Mucosa of gallbladder (tissue), 1 donor: ENCODE measurements at places on chromosomes 7 and 10. TPM values are rescaled to one million over a fixed set of nuclear protein-coding genes. Genes with fewer than 3 reads are reported as not detected.

DNA sequence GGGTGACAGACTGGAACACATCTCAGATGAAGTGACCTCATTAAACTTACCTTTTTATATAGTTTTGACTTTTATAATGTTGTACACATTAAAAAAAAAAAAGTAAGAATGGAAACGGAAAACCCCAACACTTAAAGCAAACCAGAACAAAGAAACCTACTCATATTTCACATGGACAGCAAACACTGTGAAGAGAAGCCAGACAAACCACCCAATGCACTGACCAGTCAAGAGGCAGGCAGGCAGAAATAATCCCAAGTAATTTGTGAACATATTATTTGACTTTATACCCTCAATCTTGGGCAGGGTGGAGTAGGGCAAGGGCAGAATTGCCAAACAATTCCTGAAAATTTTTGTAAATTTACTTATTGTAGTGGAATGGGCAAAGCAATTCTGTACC lies 39.8 kb downstream of the WAPL start:
- DNase-seq, result no peak

Gene CALCR
- total RNA-seq, result 0.17 TPM

DNA sequence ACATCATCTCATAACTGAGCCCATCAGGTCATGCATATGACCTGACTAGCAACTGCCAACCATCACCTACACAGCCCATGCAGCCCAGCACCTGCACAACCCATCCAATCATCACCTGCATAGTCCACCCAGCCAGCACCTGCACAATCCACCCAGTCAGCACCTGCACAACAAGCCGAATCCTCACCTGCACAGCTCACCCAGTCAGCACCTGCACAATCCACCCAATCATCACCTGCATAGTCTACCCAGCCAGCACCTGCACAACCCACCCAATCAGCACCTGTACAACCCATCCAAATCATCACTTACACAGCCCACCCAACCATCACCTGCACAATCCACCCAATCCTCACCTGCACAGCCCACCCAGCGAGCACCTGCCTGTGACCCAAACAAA lies 33.4 kb upstream of the WDFY4 start:
- no peak for DNase-seq

DNA sequence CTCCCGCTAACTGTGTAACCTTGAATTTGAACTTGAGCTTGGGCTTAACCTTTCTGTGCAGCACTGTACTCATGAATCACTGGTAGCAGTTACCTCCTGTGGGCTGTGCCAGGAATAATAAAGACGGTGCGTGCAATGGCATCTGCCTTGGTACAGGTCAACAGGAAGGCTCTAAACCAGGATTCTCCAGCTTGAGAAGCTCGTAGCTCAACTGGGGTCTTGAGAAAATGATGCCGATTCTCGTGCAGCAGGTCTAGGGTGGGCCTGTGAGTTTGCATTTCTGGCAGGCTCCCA lies 112.5 kb upstream of the ANLN start:
- DNase-seq, result peak; percentile 54

DNA sequence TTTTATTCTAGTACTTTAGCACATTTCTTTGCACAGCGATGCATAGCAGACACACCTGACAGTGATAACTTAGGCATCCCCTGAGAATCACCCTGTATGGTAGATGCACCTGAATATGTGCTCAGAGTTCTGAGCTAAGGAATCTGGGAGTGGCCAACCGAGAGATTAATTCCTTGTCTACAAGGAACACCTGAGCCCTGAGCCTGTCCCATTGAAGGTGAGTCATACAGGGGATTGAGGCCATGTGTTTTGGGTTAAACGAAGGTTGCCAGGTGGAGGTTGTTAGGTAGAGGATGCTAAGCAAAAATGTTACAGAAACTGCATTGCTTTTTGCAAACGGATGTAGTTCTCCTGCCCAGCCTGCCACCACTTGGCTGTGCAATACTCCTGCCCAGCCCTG lies 128.9 kb downstream of the AMPH start:
- no peak for DNase-seq

Gene SYT15B
- 0.23 TPM for total RNA-seq

- DNase-seq, result no peak
Measured at GRCh38 chr10:7085147-7085912, 325.5 kb downstream of the SFMBT2 start.

Gene AFAP1L2
- 6.3 TPM for total RNA-seq

GRCh38 chr10:105538874-105539273 lies 897.8 kb downstream of the SORCS3 start:
- no peak for DNase-seq

GRCh38 chr7:48894574-48894973 lies 29.8 kb upstream of the CDC14C start:
- DNase-seq, result no peak

Gene LFNG
- 31.3 TPM for total RNA-seq

GRCh38 chr10:42149027-42149700 lies 489.2 kb downstream of the ZNF33B start:
- DNase-seq, result no peak

Gene LMBR1
- 51.4 TPM for total RNA-seq

Gene MYOF
- 99.3 TPM for total RNA-seq

DNA sequence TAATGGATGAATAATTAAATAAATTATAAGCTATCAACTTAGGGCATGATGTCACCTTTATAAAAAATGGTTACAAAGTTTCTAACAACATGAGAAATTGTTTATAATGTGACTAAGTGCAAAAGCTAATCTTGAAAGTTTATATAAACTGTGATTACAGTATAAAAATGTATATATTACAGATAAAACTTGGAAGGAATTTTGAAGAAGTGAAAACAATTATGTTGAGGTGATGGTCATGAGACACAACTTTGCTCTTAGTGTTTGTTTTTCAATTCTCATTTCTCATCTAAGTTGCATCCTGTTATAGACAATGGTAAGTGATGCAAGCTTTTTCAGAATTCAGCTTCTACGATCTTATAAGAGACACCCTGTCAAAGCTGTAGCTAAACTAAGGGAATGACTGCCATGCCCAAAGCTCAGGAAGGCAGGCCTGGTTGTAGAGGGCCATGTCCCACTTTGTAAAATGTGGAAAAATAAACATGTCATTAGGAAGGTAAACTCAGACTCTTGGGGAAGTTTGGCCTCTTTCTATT lies 23.9 kb downstream of the MACC1 start:
- DNase-seq, result no peak

Gene MACC1
- 13.4 TPM for total RNA-seq

DNA sequence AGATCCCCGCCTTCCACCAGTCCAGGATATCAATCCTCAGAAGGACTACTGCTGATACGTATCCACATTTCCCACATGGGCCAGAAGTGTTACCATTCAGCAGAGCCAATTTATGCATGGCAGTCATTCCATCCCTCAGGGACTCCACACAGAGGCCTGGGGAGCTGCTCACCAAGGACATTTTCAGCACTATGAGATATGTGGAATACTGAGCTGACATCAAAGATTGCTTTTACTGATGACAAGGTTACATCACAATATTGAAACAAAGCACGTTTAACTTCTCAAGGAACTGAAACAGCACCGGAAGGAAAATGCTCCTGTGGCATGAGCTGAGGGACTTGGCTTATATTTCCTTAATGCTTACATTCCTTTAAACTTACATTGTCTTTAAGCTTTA lies 335.1 kb downstream of the BMPER start:
- DNase-seq, result no peak

Gene ZPBP
- total RNA-seq, result not detected

DNA sequence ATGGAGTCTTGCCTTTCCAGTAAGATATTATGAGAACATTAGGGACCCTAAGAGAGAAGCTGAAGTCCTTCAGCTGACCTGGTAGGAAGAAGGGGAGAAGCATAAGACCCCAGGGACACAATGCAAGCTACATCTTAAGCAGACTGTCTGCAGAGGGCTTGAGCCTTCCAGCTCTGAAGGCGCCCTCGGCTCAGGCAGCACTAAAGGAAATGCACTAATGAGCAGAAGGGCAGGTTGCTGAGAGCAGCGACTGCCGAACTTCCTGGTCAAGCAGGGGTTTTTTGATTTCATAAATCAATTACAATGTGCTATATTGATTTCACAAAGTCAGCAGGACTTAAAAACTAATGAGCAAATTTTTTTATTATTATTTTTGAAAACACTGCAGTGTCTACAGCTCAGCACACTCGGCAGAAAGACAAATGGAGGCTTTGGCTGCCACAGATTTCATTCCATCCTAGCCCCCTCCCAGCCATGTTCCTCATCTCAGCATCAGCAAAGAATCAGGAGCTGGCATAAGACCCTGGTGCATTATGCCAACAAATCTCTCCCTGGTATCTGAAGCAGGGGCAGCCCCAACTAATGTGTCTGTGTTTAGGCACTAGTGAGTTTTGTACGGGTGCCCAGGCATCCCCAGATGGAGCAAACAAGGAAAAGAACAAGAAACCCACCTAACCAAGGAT lies 57.1 kb downstream of the LRRTM3 start:
- DNase-seq, result peak; percentile 16

DNA sequence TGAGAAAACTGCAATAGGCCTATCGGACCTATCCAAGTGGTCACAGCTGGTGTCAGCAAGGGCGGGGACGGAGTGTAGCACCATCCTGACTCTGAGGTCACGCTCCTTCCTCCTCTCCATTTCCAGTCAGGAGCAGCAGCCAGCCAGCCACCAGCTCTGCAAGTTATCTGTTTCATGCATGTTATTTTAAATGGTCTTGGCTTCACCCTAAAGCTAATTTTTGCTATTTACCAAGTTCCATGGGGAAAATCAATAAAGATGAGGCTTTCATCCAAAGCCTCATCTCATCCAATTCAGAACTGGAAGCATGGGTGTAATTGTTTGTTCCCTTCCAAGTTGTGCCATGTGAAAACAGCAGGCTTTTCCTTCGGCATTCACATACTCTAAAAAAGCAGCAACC lies 49.3 kb downstream of the ICA1 start:
- no peak for DNase-seq

Gene PPP1R17
- total RNA-seq, result not detected

DNA sequence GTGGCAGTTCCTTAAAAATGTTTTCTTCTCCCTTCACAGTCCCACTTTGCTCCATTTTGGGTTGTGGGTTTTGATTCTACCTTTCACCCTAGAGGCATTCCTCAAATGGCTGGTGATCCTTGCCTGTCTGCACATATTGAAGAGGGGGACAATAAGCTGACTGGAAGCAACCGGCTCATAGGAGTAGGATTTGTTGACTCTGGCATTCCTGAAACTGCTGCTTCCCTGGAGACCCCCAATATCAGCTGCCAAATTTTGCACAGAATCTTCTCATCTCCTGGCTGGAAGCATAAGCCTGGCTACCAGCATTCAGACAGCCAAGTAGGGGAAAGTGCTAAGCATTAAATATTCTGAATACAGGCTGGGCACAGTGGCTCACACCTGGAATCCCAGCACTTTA lies 53.7 kb downstream of the KIF5B start:
- no peak for DNase-seq

DNA sequence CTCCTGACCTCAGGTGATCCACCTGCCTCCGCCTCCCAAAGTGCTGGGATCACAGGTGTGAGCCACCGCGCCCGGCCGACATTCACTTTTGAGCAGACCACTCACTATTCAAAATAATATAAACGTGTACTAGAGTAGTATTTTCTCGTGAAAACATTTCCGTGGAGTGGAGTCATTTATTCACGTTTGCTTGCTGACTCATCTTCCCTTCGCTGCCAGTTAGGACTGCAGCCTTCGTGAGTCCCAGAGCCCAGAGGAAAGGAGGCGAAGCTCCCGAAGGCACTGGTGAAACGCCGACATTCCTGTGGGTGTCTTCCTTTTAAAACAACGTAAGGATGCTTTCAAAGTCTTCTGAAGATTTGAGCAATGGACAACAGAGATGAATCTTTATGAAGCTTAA lies 10.9 kb upstream of the INPP5A start:
- DNase-seq, result no peak

DNA sequence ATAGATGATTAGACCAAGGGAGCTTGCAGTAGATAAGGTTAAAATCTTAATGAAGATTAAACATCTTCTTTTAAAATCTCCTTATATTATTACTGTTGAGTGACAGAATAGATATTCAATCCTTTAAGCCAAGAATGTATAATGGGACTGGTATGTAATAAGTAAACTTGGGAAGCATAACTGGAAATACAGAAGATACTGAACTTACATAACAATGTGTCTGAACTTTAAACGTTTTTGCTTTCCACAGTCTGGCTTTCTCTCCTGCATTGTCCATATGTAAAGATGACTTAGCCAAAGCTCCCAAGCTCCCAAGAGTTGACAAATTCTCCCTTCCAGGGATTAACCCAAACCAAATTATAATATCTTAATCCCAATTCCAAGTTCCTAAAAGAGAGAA lies 129.8 kb downstream of the KCND2 start:
- no peak for DNase-seq

DNA sequence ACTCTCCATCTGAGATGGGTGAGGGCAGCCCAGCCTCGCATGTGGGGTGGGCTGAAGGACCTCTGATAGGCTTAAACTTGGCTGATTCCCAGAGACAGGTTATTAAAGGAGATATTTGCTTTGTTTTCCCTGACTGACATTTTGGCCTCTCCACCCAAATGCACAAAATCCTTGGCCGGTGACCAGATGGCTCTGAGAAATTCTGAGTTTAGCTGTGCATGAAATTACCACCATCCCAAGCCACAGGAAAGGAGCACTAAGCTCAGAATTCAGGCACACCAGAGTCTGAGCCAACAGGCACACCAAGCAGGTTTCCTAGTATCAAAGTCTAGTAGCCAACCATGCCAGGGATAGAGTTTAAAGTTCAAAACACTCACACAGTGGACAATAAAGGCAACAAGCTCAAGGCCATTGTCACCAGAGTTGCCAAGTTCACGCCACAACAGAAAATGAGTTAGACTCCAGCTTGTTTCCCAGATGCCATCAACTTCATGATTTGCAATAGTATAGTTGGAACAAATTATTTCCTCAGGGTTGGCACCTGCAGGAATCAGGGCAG lies 387.6 kb downstream of the KCNMA1 start:
- DNase-seq, result peak; percentile 57

GRCh38 chr7:102129636-102130370 lies 156.9 kb upstream of the SH2B2 start:
- DNase-seq, result no peak

DNA sequence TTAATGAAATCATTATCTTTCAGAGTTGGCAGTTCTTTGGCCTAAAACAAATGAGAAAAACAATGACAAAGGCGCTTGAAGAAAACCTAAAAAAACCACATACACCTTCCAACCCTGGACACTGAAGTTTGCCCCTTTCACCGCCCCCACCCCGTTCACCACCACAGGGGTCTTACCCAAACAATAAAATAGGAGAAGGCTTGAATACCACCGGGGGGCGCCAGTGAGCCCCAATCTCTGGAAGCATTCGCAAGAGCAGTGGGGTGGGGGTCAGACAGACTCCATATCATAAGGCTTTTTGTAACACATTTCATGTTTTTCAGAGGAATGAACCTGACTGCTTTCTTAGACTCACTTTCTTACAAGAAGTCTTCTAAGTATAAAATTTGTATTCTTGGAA lies 163.6 kb downstream of the PIP4K2A start:
- peak; percentile 28 for DNase-seq
